ENCODE measurements at places on chromosomes 1 and 21.

DNA sequence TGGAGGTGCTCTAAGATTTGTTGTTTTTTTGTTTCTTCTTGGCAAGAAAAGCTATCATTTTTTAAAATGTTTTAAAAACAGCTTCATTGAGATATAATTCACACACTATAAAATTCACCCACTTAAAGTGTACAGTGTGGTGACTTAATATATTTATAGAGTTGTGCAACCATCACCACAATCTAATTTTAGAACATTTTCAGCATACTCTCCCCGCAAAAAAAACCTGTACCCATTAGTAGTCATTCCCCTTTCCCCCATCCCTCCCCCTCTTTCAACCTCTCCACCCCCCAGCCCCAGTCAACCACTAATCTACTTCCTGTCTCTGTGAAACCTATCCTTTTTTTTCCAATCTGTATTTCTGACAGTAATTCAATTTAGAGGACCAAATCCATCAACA lies 30.6 kb downstream of the ZC3H11B start:
- DNase-seq: no peak

- DNase-seq: no peak
Measured at GRCh38 chr1:110481968-110482623, 31.1 kb downstream of the PROK1 start.

GRCh38 chr1:89309828-89310227 lies 37.2 kb upstream of the GBP5 start:
- DNase-seq: no peak

GRCh38 chr1:201633811-201634210 lies 94.9 kb downstream of the NAV1 start:
- peak; percentile 76 for DNase-seq

GRCh38 chr1:116095027-116095426 lies 16.2 kb upstream of the MAB21L3 start:
- DNase-seq: no peak

- DNase-seq: no peak
Measured at GRCh38 chr1:100343897-100344296, 8.4 kb upstream of the CDC14A start.

DNA sequence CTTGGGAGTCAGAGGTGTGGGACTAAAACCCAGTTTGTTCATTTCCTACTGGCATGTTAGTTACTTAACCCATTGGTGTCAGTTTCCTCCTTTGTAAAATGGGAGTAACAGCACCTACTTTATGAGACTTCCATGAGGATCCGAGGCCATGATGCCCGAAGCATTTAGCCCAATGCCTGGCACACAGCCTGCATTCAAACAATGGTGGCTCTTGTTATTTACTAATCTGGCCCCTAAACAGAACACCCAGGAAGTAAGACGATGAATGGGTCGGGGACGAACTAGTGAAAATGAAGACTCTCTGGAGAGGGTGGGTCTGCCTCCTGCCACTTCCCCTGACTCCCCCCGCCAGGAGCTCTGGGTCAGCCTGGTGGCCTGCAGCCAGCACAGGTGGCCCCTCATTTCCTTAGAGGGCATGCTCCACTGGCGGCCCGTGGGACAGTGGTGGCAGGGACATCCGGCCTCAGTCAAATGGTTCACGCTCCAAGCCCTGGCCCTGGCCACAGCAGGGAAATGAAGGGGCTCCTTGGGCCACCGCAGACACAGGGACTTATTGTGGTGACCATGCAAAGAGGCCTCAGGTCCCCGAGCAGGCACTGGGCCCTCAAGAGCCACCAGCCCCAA lies 9.5 kb upstream of the TAS1R2 start:
- no peak for DNase-seq

GRCh38 chr1:207910591-207911354 lies at the start of gene CD34:
CD34 (minus strand) TSS chr1:207911125; CDS start chr1:207911080, 45 bp downstream.
- DNase-seq: no peak

DNA sequence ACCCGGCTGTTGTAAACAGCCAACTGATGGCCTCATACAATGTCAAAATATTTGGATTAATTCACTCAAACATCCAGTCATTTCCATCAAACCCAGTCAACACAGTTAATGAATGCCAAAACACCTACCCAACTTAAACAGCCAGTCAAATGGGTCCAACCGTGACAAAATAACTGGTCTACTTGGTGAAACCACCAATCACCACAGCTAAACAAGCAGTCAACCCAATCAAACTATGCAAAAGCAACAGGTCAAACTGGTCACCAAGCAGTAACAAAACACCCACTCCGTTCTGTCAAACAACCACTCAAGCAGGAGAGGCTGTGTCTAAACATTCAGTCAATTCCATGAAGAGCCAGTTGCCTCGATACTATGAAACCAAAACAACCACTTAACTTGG lies 119.2 kb downstream of the FOXD2 start:
- DNase-seq: no peak

GRCh38 chr21:45442276-45442675 lies 37.3 kb downstream of the COL18A1 start:
- DNase-seq: no peak

DNA sequence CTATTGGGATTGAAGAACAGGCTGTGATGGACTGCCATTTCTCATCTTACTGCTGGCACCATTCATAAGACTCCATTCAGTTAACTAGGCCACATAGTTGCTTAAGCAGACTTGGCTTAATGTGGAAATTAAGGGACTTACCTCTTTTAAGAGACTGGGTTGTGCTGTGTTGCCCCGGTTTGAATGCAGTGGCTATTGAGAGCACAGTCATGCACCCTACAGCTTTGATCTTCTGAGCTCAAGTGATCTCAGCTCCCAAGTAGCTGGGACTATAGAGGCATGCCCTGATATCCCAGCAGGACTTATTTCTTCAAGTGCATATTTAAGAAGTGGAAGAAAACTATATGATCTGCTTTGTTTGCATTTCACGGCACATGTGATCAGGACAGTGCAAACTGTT lies 181.1 kb downstream of the RASAL2 start:
- DNase-seq: no peak
